Esophagus squamous epithelium (tissue), 5 donors: ENCODE measurements at places on chromosomes 16 and 17.

DNA sequence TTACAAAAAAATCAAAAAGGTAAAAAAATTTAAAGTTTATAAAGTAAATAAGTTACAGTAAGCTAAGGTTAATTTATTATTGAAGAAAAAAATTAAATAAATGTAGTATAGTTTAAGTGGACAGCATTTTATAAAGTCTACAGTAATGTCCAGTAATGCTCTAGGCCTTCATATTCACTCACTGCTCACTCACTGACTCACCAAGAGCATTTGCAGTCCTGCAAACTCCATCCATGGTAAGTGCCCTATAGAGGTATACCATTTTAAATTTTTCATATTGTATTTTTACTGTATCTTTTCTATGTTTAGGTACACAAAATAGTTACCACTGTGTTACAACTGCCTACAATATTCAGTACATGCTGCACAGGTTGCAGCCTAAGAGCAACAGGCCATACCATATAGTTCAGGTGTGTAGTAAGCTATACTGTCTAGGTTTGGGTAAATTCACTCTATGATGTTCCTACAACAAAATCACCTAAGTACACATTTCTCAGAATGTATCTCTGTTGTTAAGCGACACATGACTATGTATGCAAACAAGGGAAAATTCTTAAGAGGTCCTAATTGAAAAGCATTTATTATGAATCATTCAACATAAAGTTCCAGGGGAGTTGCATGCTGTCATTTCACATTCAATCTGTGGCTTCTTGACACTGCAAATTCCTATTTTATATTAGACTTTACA is 92.3 kb downstream of the SPAG9 start:
- no peak for DNase-seq

- DNase-seq: no peak
Measured at GRCh38 chr17:30573603-30574175, 96.5 kb downstream of the GOSR1 start.

GRCh38 chr17:52653014-52653413 is 494.5 kb upstream of the CA10 start:
- no peak for DNase-seq

DNA sequence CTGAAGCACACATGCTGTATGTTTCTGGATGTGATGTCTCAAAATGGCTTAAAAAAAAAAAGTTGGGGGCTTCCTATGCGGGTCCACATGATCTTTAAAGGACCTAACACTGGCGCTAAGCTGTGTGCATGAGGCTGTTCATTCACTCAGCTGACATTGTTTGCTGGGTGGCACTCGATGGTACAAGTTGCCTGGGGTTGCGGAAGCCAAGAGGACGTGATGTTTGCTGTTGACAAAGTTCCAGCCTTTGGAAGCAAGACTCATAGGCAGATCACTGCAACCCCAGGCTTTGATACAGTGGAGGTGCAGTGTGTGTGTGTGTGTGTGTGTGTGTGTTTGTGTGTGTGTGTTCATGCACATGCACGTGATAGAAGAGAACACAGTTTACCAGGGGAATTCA is 29.5 kb upstream of the DNAI2 start:
- DNase-seq: no peak

GRCh38 chr16:9378876-9379275 is 287.4 kb downstream of the HAPSTR1 start:
- DNase-seq: no peak

- DNase-seq: no peak
Measured at GRCh38 chr17:37130984-37131446, 182.3 kb downstream of the AATF start.

- DNase-seq: no peak
Measured at GRCh38 chr16:47887496-47887895, 268.3 kb downstream of the ABCC12 start.

GRCh38 chr17:81210466-81210865 is 12.3 kb downstream of the CEP131 start:
- DNase-seq: no peak

DNA sequence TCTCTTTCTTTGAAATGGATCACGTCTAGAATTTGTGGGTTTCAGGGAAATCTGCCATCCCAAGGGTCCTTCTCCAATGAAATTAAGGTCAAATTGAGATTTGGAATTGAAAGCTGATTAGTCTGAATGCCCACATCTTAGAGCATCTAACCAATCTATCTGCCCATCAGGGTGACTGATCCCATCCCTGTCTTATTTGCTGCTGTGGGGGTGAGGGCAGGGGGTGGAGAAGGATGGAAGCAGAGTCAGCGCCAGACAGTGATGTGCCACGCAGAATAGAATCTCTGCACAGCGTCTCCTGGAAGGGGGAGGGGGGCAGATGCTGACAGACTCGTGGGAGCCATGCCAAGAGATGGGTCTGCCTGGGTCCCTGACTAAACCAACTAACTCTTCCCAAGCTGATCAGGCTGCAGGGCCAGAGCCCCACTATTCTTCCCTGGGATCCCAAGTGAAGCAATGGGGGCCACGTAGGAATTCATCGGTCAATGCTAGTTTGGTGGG is 32.1 kb downstream of the CDK5RAP3 start:
- DNase-seq: no peak

DNA sequence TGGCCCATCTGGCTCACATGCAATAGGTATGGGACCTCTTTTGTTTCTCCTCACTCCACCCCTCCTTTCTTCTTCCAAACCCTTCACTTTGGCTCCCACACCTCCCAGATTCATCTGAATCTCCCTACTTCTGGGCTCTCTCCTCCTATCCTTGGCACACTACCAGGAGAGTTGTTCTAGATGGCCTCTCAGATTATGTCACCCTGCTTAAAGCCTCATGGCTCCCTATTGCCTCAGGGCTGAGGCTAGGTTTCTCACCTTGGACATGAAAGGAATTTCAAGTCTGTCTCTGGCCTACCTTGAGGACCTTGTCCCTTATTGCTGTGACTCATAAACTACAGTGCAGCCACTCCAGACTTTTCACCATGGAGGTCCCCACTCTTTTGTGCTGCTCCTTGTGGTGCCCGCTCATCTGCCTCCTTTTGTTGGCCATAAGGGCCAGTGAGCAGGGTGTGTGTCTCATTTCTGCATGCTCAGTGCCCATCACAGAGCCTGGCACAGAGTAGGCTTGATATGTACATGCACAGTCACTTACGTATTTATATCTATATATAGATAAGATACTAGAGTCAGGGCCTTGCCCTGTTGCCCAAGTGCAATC is 1.0 kb upstream of the MFAP4 start:
- no peak for DNase-seq

- no peak for DNase-seq
Measured at GRCh38 chr16:3548859-3549258, 28.3 kb downstream of the NLRC3 start.

GRCh38 chr16:88965826-88966480 is 11.1 kb downstream of the CBFA2T3 start:
- DNase-seq: no peak

- DNase-seq: no peak
Measured at GRCh38 chr16:77944631-77945030, 77.7 kb upstream of the CLEC3A start.

DNA sequence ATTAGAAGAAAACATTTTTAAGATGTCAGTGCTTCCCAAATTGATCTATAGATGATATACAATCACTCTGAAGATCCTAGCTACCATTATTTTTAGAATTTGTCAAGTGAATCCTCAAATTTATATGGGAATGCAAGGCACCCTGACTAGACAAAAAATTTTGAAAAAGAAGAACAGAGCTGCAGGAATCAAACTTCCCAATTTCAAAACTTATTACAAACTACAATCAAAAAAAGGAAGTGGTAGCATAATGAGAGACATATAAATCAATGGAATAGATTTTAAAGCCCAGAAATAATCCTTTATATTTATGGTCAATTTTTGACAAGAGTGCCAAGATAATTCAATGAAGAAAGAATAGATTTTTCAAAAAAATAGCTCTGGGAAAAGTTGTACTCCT is 198.3 kb upstream of the KCNJ16 start:
- no peak for DNase-seq

DNA sequence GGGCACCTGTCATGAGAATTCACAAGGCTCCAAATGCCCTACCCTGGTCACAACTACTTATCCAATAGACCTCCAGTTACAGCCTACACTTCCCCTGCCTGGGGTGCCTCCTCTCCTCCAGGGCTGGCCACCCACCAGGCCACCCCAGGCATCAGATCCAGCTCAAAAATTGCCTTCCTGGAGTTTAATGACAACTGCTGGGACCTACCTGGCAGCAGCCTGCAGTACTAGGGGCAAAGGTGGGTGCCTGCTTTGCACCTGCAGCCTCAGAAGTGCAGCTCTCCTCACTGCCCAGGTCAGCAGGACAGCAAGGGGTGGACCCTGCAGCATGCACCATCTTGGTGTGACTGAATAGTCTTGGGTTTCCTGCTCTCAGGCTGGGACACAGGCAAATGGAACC is 3.6 kb downstream of the GP1BA start:
- DNase-seq: no peak

GRCh38 chr17:613725-614124 is 100.9 kb downstream of the VPS53 start:
- DNase-seq: no peak

GRCh38 chr16:84182680-84183571 is 3.9 kb downstream of the TAF1C start:
- DNase-seq: no peak

DNA sequence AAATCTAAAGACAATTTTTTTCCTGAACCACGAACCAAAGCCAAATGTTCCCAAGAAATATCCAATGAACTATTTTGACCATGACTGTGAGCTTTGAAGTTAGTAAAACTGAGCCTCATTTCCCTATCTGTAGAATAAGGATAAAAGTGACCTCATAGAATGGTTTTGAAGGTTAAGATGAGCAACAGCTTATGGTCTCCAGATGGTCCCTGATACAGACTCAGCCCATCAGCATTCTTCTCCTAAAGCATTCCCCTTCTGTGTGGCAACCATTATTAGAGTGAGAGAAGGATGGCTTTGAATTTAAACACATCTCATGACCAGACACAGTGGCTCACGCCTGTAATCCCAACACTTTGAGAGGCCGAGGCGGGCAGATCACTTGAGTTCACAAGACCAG is 70.1 kb downstream of the COPRS start:
- no peak for DNase-seq

DNA sequence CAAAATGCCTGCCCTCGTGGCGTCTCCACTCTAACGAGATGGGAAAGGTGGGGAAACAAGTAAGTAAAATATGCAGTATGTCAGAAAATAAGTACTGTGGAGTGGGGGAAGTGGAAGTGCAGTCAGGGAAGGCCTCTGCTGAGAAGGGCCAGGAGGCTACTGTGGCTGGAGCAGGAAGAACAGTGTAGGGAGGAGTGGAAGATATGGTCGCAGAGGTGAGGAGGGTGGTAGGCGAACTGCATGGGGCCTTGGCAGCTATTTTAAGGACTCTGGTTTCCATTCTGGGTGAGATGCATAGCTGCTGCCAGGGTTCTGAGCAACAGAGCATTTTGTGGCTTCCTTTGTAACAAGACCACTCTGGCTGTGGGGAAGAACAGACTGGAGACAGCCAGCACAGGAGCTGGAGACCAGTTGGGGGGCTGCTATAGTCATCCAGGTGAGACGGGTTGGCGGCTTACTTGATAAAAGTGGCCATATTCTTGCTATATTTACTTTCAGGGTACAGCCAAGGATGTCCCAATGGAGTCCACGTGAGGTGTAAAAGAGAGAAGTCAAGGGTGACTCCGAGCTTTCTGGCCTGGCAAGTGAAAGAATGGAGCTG is 42.6 kb downstream of the CYTH1 start:
- DNase-seq: no peak

- DNase-seq: no peak
Measured at GRCh38 chr16:48959204-48959603, 322.4 kb downstream of the CBLN1 start.

GRCh38 chr17:81640011-81640410 is 3.0 kb downstream of the TSPAN10 start:
- no peak for DNase-seq
